ENCODE measurements at places on chromosomes 4 and X.

- H3K27me3 ChIP-seq: no peaks in the 10 kb centered on the region
- no peak overlapping the region for H3K4me3 ChIP-seq
- H3K27ac ChIP-seq: no peak overlapping the region
- H3K36me3 ChIP-seq: no peaks in the 10 kb centered on the region
- H3K4me1 ChIP-seq: no peaks in the 10 kb centered on the region
Measured at GRCh38 chrX:28391528-28391927, 195.7 kb upstream of the IL1RAPL1 start.

- H3K4me3 ChIP-seq: no peak overlapping the region
- H3K36me3 ChIP-seq: no peaks in the 10 kb centered on the region
- H3K27me3 ChIP-seq: no peaks in the 10 kb centered on the region
- DNase-seq: no peak
- no peaks in the 10 kb centered on the region for H3K4me1 ChIP-seq
Measured at GRCh38 chrX:118751950-118752783, 24.8 kb downstream of the IL13RA1 start.

- H3K4me3 ChIP-seq: no peak overlapping the region
- H3K27me3 ChIP-seq: no peaks in the 10 kb centered on the region
- no peaks in the 10 kb centered on the region for H3K4me1 ChIP-seq
- no peaks in the 10 kb centered on the region for H3K36me3 ChIP-seq
Measured at GRCh38 chr4:87985887-87986200, 10.3 kb downstream of the SPP1 start.

DNA sequence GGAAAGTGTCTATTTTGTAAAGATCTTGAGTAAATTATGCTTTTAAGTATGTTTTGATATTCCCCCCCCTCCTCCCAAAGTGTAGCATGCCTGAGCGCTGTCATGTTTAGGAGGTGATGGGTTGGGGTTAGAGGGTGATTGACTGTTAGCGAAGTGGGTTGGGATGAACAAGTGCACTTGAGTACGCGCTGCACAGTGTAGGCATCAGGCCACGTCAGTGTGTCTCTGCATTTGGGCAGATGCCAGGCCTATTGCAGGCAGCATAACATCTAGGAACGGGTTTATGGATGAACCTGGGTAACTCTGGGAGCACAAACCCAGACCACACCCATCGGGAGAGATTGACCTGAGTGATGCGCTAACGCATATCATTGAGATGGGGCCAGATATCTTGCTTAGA, 111.2 kb downstream of the TBL1X start:
- no peak overlapping the region for H3K27ac ChIP-seq
- DNase-seq: no peak
- H3K4me1 ChIP-seq: no peaks in the 10 kb centered on the region
- no peaks in the 10 kb centered on the region for H3K36me3 ChIP-seq

- no peaks in the 10 kb centered on the region for H3K4me1 ChIP-seq
- H3K27me3 ChIP-seq: no peaks in the 10 kb centered on the region
- no peaks in the 10 kb centered on the region for H3K36me3 ChIP-seq
Measured at GRCh38 chr4:138049355-138049754, 192.8 kb downstream of the SLC7A11 start.

- no peaks in the 10 kb centered on the region for H3K4me1 ChIP-seq
- no peak overlapping the region for H3K27ac ChIP-seq
- H3K36me3 ChIP-seq: no peaks in the 10 kb centered on the region
- no peak overlapping the region for H3K4me3 ChIP-seq
- DNase-seq: no peak
Measured at GRCh38 chr4:20193141-20193936, 58.4 kb upstream of the SLIT2 start.

DNA sequence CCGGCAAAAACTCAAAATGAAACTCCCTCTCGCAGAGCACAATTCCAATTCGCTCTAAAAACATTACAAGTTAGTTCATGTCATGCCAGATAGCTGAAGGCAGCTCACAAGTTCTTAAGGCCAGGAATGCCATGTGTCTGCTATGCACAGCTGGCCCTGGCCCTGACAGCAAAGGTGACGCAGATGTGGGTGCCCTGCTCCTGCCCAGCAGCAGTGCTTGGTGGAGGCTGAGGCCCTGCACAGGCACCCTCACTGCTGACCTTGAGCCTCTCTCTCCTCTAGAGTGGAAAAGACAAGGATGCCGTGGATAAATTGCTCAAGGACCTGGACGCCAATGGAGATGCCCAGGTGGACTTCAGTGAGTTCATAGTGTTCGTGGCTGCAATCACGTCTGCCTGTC, 2.9 kb downstream of the S100P start:
- H3K4me3 ChIP-seq: no peak overlapping the region
- H3K27me3 ChIP-seq: no peaks in the 10 kb centered on the region
- H3K36me3 ChIP-seq: peaks cover 8% of the 10 kb centered on the region
- H3K4me1 ChIP-seq: peaks cover 69% of the 10 kb centered on the region
- DNase-seq: no peak

DNA sequence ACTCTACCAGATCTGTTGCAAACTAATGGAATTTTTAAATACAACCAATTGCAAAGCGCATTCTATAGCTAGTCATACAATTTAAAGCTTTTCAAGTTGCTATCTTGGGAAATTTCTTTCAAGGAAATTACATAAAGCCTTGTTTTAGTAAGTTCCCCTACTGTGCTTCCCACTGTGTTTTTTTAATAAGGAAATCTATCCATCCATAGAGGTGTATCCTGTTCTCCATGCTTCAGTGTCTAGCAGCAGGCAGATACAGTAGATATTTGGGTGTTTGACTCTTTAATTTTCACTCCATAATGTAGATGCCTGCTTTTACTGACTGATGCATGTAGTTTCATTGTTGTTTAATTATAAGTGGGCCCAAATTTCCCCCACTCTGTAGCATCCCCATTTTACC, 171.6 kb upstream of the POU3F4 start:
- peaks cover 2% of the 10 kb centered on the region for H3K27me3 ChIP-seq
- no peak overlapping the region for H3K27ac ChIP-seq
- no peak overlapping the region for H3K4me3 ChIP-seq
- H3K4me1 ChIP-seq: no peaks in the 10 kb centered on the region

GRCh38 chrX:96824166-96824565, 59.5 kb upstream of the RPA4 start:
- H3K27me3 ChIP-seq: no peaks in the 10 kb centered on the region
- no peaks in the 10 kb centered on the region for H3K4me1 ChIP-seq
- DNase-seq: no peak

Data from T-cell (primary cell).